Smooth muscle cell of bladder (primary cell): ENCODE measurements at places on chromosomes 16 and 17. TPM values are rescaled to one million over a fixed set of nuclear protein-coding genes. Genes with fewer than 3 reads are reported as not detected.

The SPSB3 gene
- total RNA-seq: 22.3 and 28.1 TPM in 2 replicates

The SPECC1 gene
- total RNA-seq: 7.7 and 9.0 TPM in 2 replicates

The ACSM5 gene
- 0.09 TPM in 1 of 2 replicates, not detected in the other for total RNA-seq

The MPP2 gene
- total RNA-seq: 2.0 and 3.0 TPM in 2 replicates

The HSF5 gene
- total RNA-seq: not detected in 2 replicates

The STX1B gene
- total RNA-seq: 0.71 and 0.83 TPM in 2 replicates

The MGRN1 gene
- 17.6 and 25.1 TPM in 2 replicates for total RNA-seq

The CHST5 gene
- not detected in 2 replicates for total RNA-seq

The PRR11 gene
- total RNA-seq: 1.9 and 2.4 TPM in 2 replicates

The TTLL6 gene
- 0.18 and 0.57 TPM in 2 replicates for total RNA-seq

The CCDC47 gene
- total RNA-seq: 55.9 and 79.0 TPM in 2 replicates

The MT1M gene
- 0.74 and 2.1 TPM in 2 replicates for total RNA-seq

The SLX1B gene
- total RNA-seq: 2.8 and 3.8 TPM in 2 replicates

The MT3 gene
- 0.37 TPM in 1 of 2 replicates, not detected in the other for total RNA-seq

The KRTAP9-2 gene
- total RNA-seq: not detected in 2 replicates

The GAS2L2 gene
- under 0.01 and 0.09 TPM in 2 replicates for total RNA-seq

The TRPV2 gene
- 36.6 and 45.6 TPM in 2 replicates for total RNA-seq

The HOXB1 gene
- not detected in 2 replicates for total RNA-seq

The SLC12A3 gene
- under 0.01 TPM in 1 of 2 replicates, not detected in the other for total RNA-seq

The SECTM1 gene
- 15.6 and 19.3 TPM in 2 replicates for total RNA-seq

The CA10 gene
- total RNA-seq: not detected in 2 replicates

The CDR2L gene
- total RNA-seq: 7.4 and 10.9 TPM in 2 replicates

The SLC5A10 gene
- total RNA-seq: under 0.01 and 0.09 TPM in 2 replicates

The MPO gene
- total RNA-seq: 0.09 TPM in 1 of 2 replicates, not detected in the other

The LRRC36 gene
- 0.14 TPM in 1 of 2 replicates, not detected in the other for total RNA-seq

The SRP68 gene
- total RNA-seq: 24.6 and 45.7 TPM in 2 replicates

The CLEC19A gene
- not detected in 2 replicates for total RNA-seq

The ZNF385C gene
- total RNA-seq: under 0.01 TPM in 1 of 2 replicates, not detected in the other

The SGCA gene
- 0.18 TPM in 1 of 2 replicates, not detected in the other for total RNA-seq

The HOXB7 gene
- not detected in 2 replicates for total RNA-seq

The P3H4 gene
- 86.2 and 106 TPM in 2 replicates for total RNA-seq

The SYNRG gene
- total RNA-seq: 9.1 and 11.1 TPM in 2 replicates

The EVPL gene
- total RNA-seq: under 0.01 TPM in 2 replicates

The ACOX1 gene
- 49.1 and 63.6 TPM in 2 replicates for total RNA-seq

The FBXW10 gene
- 0.09 TPM in 1 of 2 replicates, not detected in the other for total RNA-seq

The C16orf54 gene
- total RNA-seq: not detected in 2 replicates

The BORCS6 gene
- total RNA-seq: 5.8 and 6.6 TPM in 2 replicates

The ZNF785 gene
- total RNA-seq: 7.9 and 8.4 TPM in 2 replicates

The CEP112 gene
- total RNA-seq: 5.4 and 7.5 TPM in 2 replicates

The MMP2 gene
- total RNA-seq: 881 and 1,311 TPM in 2 replicates

The TBC1D3 gene
- not detected in 2 replicates for total RNA-seq
